ENCODE measurements at places on chromosomes 5 and 9. TPM values are rescaled to one million over a fixed set of nuclear protein-coding genes. Genes with fewer than 3 reads are reported as not detected.

The SOX30 gene
- total RNA-seq: not detected

DNA sequence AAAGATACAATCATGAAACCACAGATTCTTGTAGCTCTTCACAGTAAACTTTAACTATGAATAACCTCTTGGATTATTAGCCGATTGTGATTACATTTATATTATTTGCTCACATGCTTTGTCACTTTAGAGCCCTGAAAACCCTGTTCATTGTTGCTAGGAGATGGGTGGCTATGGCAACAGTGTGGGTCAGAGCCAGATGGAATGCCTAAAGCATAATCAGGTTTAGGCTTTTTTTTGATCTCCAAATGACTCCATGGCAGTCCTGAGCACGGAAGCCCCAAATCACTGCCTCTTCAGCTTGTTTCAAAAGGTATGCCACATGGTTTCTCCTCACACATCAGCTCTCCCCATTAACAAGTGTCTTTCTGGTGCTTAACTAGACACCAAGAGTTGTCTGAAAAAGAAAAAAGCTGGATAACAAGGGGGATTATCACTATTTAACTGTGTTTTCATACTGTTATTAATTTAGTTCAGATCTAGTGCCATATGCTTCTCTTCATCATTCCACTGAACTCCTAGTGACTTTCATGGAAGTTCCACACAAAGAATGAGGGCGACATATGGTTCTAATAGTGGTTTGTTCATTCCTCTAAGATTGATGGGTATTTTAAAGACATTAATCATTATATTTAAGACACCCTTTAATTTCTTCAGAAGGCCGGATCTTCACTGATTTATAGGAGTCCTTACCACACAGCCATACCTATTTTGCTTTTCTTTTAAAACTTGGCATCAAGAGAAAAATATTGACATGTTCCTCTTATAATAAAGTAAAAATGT lies 88.8 kb upstream of the PAM start:
- H3K36me3 ChIP-seq: no peaks in the 10 kb centered on the region
- H3K27me3 ChIP-seq: no peaks in the 10 kb centered on the region
- H3K4me3 ChIP-seq: no peak overlapping the region

DNA sequence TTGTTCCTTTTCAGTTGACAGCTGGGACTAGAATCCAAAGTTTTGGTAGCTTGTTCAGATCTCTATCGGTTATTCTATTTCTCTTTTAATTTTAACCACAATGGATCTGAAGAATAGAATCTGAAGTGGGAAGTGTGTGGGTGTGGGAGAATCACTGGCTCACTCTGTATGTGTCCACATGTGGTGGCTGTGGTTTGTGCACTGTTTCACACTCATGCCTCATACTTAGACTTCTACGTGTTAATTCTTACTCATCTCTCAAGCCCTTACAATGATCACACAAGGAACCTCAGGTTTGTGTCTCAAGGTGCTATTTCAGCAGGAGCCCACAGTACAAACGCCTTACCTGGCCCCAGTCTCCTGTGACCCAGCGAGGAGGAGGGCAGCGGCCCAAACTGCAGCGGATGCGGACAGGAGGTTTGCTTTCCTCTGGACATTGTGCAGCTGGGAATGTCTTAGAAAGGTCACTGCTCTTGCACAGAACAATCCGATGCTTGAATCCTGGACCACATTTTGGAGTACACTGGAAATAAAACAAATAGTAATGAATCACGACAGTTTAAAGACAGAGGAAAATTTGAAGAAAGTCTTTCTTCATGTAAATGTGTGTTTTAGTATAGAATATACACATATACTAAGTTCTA lies 309.1 kb downstream of the ADAMTS6 start:
- H3K27ac ChIP-seq: no peak overlapping the region
- no peaks in the 10 kb centered on the region for H3K4me1 ChIP-seq
- H3K36me3 ChIP-seq: peaks cover 35% of the 10 kb centered on the region
- no peak overlapping the region for H3K4me3 ChIP-seq

The ELAVL2 gene
- total RNA-seq: 1.4 TPM

DNA sequence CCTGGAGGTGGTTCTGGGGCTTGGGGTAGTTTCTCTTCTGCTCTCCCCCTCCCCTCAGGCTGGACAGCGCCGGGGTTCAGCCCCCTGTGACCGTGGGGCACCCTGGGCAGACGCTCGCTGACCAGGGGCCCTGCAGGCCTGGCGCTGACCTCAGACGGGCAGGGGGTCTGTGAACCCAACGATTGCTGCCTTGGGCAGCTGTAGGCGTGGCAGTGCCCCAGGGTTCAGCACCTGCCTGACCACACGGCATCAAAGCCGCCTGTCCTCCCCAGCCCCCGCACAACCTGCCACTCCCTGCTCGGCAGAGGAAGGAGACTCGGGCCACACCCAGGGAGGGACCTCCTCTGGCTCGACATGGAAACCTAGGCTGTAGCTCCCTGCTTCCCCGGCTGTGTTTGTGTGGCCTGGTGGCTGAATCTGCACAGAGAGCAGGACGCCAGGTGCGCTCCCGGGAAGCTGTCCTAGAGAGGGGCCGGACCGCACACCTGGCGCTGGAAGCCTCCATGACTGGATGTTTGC lies 12.2 kb downstream of the LCN12 start:
- H3K4me1 ChIP-seq: peaks cover 6% of the 10 kb centered on the region
- H3K27me3 ChIP-seq: peaks cover 3% of the 10 kb centered on the region
- H3K4me3 ChIP-seq: no peak overlapping the region
- no peak overlapping the region for H3K27ac ChIP-seq
